ENCODE measurements at places on chromosomes 2 and 18.

- no peak for DNase-seq
These were observed 17.9 kb upstream of the C2orf80 start for GRCh38 chr2:208207769-208208168.

GRCh38 chr18:48623468-48624235 lies 84.8 kb downstream of the CTIF start:
- no peak for DNase-seq

DNA sequence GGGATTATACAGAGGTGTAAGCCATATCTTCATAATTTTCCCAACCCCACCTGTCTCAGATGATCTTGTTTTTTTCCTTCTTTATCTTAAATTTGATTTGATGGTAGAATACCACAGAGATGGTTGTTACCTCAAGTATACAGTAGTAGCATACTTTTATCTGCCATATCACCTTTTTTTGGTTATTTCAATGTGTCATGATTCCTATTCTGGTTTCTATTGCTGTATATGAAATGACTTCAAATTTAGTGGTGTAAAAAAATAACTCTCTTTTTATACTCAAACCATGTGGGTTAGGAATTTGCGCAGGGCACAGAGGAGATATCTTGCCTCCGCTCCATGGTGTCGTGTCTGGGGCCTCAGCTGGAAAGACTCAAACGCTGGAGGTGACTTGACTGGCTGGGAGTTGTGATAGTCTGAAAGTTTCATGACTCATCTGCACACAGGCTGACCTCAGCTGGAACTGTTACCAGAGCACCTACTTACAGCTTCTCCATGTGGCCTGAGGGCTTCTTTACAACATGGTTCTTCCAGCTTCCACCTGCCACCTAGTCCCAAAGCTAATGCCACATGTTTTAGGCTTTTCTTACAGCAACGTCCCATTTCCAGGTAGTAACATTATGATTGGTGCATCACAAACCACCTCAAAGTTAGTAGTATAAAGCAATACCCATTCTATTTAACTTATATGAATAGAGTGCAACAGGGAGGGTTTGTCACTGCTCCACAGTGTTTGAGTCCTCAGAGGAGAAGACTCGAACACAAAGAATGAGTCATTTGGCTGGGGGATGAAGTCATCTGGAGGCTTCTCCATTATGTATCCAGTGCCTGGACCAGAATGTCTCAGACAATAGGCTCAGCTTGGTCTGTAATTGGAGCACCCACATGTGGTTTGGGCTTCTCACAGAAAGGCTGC lies 82.3 kb upstream of the XPO1 start:
- DNase-seq, result no peak

- no peak for DNase-seq
These were observed at the start of gene GDF7 for GRCh38 chr2:20666304-20667150. TSS of gene GDF7 (plus strand) at chr2:20667144. CDS start at chr2:20667240, 96 bp downstream.
